ENCODE measurements at places on chromosomes 7 and 10. TPM values are rescaled to one million over a fixed set of nuclear protein-coding genes. Genes with fewer than 3 reads are reported as not detected.
A peak's percentile ranks its signal among the peaks of the same experiment; 100 is the strongest.

DNA sequence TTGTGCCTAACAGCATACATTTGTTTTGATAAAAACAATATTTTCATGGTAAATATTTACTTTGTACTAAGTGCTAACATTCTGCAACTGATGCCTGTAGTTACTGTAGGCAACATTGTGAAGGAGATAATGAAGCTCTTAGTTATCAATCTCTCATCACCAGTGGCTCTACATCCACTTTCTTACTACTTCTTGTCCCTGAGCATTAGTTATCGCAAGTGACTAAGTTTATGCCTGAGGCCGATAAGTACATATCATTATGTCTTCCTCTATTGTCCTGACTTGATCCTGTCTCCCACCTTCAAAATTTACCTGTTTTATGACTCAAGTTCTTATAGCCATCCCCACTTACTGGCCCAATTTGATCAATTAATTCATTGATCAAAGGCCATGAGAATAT, 63.6 kb downstream of the MACC1 start:
- no peak for ATAC-seq

DNA sequence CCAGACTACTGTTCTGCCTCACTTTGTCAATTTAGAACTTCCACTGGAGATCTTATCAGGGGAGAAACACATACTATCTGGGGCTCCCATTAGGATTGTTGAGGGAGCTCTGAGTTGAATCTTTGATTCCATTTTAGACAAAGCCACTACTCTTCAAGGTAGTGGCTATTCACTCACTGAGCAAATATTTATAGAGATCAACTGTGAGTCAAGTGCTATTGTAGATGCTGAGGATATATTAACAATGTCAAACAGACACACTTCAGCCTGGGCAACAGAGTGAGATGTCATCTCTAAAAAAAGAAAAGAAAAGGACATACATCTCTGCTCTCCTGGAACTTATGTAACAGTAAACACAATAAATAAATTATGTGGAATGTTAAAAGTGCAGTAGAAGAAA, 315.3 kb downstream of the PTEN start:
- ATAC-seq, result no peak

DNA sequence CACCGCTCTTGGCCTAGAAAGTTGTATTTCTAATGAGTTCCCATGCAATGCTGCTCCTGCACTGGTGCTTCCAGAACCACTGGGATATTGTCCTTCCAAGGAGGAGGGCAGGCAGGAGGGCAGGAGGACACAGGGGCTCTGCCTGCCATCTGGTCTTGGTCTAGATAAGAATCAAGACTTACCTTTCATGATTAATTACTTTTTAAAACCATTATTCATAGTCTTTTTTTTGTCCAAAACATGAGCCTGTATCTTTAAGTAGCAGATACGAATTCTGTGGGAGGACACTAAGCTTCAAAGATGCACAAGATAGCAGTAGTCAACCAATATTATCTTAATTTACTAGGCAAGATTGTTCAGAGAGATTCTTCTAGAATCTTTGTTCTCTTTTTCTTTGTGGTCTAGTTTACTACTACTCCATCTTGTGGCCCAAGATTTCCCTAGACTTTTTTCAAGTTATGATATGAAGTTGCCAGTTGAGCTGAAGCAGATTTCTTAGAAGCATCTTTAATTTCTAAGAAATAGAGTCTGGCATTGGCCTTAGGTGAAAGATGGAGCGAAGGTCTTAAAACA, 57.6 kb downstream of the RBM33 start:
- ATAC-seq, result no peak

DNA sequence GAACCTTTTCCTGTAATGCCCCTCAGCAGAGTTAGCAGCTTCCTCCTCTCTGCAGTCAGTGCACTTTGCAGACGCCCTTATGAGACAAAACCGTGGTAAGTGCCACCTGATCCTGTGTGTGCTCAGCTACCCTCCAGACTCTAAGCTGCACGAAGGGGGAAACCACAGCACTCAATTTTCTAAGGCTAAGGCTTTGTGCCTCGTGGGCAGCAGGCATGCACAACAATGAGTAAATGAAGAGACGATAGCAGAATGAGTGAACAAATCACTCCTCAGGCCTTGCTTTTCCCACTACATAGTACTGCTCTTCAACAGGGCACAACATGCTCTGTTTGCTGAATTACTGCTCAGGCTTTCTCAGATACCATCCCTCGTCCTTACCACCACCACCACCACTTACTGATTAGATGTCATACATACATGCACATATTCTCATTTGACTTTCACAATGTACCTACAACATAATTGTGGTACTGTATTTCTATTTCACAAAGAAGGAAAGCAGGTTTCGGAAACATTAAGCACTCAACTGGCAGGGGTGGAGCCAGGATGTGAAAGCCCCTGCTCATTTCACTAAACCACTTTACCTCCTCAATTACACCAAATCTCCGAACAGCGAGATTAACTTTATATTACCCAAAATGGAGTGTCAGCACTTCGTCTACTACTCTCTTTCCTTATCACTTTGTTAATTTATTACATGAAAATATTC, 85.4 kb downstream of the ICA1 start:
- ATAC-seq, result peak; percentile 59

- no peak for ATAC-seq
Observed at GRCh38 chr10:119947300-119947699, 54.8 kb downstream of the SEC23IP start.

DNA sequence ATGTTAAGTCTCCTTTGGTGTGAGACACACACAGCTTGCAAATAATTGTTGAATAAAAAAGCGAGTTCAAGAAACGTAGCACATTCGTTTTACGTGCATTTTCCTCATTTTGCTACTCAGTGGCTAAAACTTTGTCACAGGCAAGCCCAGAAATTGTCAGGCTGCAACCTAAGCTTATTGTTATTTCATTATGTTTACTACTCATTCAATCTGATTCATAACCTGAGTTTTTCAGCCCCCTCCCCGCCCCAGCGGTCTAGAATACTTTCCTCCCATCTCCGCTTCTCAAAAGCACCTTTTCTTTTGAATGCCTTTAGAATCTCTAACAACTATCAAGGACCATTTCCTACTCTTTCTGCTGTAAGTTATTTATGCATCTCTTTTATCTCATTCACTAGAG, 1.1 kb downstream of the FAM133B start:
- no peak for ATAC-seq

DNA sequence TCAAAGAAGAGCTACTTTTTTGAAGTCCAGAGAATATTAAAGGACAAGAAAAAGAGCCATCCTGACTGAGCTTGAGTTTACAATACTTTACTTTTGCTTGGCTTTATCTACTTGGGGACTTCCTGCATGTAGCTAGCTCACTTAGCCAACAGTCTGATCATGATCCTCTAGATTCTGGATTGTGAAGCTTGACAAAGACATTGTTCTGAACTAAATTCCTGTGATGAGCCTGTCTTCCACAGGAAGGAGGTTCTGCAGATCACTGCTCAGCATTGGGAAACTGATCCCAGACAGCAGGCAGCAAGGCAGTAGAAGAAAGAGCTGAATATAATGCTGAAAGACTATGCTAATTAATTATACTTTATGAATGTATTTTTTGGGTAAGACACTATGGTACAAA, 296.4 kb downstream of the DGKB start:
- no peak for ATAC-seq

GRCh38 chr7:118158766-118159165, 25.2 kb upstream of the LSM8 start:
- no peak for ATAC-seq

GRCh38 chr7:100353685-100354330, 4.1 kb upstream of the PILRB start:
- no peak for ATAC-seq

DNA sequence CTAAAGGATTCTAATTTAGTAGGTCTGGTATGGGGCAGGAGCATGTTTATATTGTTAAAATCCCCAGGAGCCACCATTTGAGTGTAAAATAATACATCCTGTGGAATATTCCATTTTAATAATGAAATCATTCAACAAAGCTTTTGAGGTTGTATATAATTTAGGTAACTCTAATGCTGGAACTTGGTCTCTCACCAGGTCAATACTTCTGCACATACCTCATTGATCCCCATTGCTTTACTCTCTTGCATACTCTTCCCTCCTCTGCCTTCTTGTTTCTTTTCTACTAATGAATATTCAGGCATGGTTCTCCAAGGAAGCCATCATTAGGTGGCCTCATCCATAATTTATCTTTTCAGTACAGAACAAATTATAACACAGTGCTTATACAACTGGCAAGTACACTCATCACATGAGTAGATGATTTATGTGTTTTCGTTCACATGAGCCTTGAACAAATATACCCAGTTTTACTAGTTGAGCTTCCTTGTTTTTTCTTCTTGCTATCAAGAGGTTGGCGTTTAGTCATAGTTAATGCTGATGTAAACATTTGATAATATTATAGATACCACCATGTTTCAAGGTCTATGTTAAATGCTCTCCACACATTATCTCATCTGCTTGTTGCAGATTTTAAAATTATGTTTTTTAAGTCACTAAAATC, 7.2 kb downstream of the PALS2 start:
- peak; percentile 77 for ATAC-seq

DNA sequence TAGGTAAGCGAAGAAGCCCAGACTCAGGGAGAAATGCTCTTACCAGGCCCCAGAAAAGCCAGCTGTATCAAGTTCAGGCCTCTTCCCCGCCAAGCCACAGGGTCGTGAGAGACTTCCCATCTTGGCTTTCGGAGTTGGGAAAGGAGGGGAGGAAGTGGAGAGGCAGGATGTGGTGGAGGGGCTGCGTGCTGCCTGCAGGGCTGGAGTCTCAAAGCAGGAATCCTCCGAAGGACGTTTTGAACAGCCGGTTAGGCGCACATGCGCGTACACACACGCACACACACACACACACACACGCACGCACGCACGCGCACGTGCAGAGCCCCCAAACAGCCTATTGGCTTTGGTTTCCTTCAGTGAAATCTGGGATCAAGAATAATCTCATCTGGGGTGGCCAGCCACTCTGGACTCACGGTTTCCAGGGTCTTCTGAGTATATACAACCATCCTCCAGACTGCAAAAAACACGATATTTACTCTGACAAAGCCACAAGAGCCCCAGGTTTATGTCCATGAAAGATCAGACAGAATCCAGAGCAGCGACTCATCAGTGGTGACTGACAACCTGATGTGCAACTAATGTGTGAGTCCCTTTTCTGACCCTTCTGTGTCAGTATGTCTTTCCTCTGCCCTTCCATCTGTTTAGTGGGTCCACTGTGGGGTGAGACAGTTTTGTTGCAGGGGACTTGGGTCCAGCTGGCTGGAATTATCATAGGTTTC, 115.0 kb upstream of the ZNF438 start:
- no peak for ATAC-seq

DNA sequence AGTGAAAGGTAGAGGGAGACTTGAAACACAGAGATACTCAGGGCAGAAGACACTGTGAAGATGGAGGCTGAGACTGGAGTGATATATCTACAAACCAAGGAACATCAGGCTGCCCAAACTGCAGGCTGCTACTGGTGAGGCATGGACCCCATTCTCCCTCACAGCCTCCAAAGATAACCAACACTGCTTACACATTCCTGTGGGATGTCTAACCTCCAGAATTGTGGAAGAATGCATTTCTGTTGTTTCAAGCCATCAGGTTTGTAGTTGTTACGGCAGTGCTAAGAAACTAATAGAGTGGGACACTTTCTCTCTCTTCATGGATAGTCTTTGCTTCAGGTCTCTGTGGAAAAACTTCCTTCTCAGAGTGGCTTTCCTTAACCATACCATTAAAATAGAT, 182.6 kb upstream of the TMEM106B start:
- ATAC-seq, result no peak

- ATAC-seq, result no peak
Observed at GRCh38 chr10:129773359-129773990, 190.6 kb downstream of the EBF3 start.

GRCh38 chr7:112411186-112411795, 39.0 kb upstream of the IFRD1 start:
- no peak for ATAC-seq

- ATAC-seq, result no peak
Observed at GRCh38 chr7:155300641-155301452, 3.2 kb downstream of the INSIG1 start.

GRCh38 chr7:157358753-157359096, 21.9 kb downstream of the DNAJB6 start:
- no peak for ATAC-seq

DNA sequence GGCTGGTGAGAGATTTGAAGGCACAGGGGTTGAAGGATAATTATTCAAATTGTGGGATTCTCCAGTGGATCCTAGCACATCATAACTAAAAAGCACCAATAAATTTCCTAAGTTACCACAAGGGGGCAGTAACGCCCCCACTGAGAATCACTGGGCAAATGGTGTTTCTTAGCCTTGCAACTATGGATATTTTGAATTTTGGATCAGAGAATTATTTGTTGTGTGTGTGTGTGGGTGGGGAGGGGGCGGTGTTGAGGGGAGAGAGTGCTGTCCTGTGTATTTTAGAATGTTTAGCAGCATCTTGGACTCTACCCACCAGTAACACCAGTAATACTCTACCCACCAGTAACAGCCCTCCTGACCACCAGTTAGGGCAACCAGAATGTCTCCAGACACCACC, 63.3 kb upstream of the PRKG1 start:
- ATAC-seq, result no peak

- ATAC-seq, result no peak
Observed at GRCh38 chr7:92359801-92360200, 87.5 kb upstream of the GATAD1 start.

DNA sequence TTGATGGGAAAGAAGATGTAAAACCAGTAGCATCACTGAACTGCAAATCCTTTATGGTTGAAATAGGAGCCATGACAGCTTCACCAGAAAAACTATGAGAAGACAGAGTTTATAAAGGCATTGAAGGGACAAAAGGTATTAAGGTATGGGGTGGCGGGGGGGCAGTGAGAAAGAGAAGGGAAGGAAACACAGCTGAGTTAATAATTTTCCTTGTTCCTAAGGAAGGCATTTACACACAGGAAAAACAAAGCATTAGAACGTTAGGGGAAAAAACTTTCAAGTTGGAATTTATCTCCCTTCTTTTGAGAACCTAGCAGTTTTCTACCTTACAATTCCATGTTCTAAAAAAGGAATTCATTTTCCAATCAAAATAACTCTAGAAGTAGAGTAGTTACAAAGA, 4.4 kb downstream of the LARP4B start:
- no peak for ATAC-seq

DPYSL4 gene
- 1.6 TPM for total RNA-seq

VSTM4 gene
- 0.68 TPM for total RNA-seq

EMX2 gene
- not detected for total RNA-seq

NAT16 gene
- total RNA-seq, result not detected

SPDYE18 gene
- total RNA-seq, result not detected

TUBB8 gene
- total RNA-seq, result not detected

TSPAN33 gene
- 1.6 TPM for total RNA-seq

LIPK gene
- total RNA-seq, result 3.3 TPM

AGMO gene
- total RNA-seq, result 0.08 TPM

SLC13A4 gene
- total RNA-seq, result 3.0 TPM

GFRA1 gene
- total RNA-seq, result 0.56 TPM

CYP2C18 gene
- total RNA-seq, result 27.2 TPM

PPP1R17 gene
- not detected for total RNA-seq
